Stimulated activated CD8-positive, alpha-beta memory T cell treated with anti-CD3 and anti-CD28 coated beads, Interleukin-15, amount 100 ng/mL, for 1 hour (primary cell): ENCODE measurements at places on chromosomes 3 and 15.

- no peak for DNase-seq
These were observed 103.9 kb upstream of the UBP1 start for GRCh38 chr3:33544126-33544525.

- no peak for DNase-seq
These were observed 33.0 kb upstream of the LACTB start for GRCh38 chr15:63088533-63089245.

GRCh38 chr15:80154336-80154735, 1.5 kb downstream of the FAH start:
- DNase-seq: no peak

- no peak for DNase-seq
These were observed 69.2 kb downstream of the ATP8B4 start for GRCh38 chr15:50049871-50050270.

GRCh38 chr3:61774279-61774890, 213.0 kb downstream of the PTPRG start:
- no peak for DNase-seq

- DNase-seq: peak; percentile 51
These were observed 4.6 kb downstream of the BCL6 start for GRCh38 chr3:187740421-187741399.
